Activated T-helper 17 cell treated with anti-CD3 and anti-CD28 coated beads, Interleukin-2, amount 50 U/mL, for 72 hours (primary cell): ENCODE measurements at places on chromosomes 12 and 14. TPM values are rescaled to one million over a fixed set of nuclear protein-coding genes. Genes with fewer than 3 reads are reported as not detected.

Gene RHOJ
- total RNA-seq: not detected

Gene LGMN
- 3.6 TPM for total RNA-seq

Gene TC2N
- 39.2 TPM for total RNA-seq

Gene DCAF4
- total RNA-seq: 10.8 TPM

Gene PLEKHD1
- total RNA-seq: 0.19 TPM

Gene ACSM4
- not detected for total RNA-seq

GRCh38 chr14:28681681-28682080, 84.9 kb upstream of the FOXG1 start:
- ATAC-seq: no peak

DNA sequence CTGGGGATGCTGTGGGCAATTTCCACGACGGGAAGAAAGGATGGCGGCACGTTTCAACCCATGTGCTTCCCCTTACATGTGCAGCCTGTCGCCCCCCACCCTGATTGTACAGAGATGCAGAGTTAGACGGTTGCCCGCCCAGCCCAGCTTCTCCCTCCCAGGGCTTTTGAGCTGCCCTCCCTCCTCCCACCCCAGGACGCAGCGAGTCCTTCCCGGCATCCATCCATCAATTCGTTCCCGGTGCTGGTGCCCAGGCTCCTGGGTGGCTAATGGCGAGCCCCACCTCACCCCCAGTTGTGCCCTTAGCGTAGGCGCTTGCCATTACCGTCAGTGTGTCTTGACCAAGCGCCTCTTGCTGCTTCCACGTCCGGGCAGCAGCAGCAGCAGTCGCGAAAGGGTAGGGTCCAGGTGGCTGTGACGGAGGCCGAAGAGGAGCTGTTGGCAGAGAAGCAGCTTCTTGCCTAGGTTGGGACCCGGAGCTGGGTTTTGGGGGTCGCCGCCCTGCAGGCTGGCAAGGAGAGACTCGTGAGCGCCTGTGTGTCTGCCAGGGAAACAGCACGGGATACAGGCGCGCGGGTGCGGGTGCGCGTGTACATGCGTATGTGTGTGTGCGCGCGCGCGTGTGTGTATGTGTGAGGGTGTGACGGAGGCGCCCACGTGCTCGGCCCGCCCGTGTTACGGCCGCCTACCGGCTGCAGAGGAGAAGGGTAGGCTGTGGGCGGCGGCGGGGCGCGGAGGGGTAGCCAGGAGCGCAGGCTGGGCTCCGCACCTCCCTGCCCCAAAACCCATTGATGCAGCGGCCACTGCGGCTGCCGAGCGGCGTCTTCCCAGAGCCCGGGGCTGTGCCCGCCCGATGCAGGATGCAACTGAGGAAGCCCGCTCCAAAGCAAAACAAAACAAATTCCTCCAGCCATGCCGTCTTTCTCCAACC, at the start of gene SLC6A15:
Gene SLC6A15, minus strand, starts transcription at position 602 of the 931 bp plus-strand sequence. CDS start 20,679 bp downstream, outside the sequence.
- peak; percentile 53 for ATAC-seq

DNA sequence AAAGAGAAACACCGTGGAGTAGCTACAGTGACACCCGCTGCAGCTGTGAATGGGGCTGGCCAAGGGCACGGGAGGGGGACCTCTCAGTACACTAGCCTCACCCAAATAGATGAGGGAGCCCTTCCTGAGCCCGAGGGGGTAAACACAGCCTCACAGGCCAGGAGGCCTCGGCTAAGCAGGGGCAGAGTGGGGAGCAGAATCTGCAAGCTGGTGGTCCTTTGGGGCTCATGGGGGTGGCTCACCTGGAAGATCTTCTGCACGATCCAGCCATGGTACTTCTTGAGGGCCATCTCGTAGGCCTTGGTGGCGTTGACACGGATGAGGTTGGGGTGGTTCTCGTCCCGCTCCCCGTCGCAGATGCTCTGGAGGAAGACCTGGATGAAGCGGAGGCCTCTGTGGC, 22.2 kb upstream of the TRPV4 start:
- ATAC-seq: no peak

DNA sequence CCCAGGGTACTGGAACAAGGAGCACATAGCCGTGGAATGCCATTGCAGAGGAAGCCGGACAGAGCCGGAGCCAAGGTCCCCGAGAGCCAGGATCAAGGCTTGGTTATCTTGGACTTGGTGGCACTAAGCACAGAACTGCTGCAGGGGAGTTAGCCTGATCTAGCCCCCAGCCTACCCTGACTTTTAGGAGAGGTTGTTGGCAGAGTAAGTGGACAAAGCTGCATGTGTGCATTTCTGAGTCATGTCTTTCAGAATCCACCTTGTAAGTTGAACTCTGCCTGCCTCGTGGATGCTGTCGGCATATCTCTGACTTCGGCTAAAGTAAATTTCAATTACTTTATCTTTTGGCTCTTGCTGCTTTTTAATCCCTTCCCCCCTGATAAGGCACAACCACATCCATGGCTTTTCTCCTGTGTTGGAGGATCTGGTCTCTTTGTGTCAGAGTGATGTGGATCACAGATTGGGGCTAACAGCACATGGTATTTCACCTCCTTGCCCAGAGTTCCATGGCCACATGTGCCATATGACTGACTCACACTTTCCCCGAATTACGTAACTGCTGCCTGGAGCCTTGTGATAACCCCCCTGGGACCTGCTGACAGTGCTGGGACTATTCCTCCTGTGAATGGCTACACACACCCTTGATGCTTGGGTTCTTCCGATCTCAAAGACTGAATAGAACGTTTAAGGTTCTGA, 240.3 kb downstream of the EMP1 start:
- no peak for ATAC-seq

- ATAC-seq: no peak
These were observed 974.4 kb downstream of the BCL11B start for GRCh38 chr14:98297567-98297966.

- no peak for ATAC-seq
These were observed 25.8 kb downstream of the GALNT16 start for GRCh38 chr14:69285661-69286255.

DNA sequence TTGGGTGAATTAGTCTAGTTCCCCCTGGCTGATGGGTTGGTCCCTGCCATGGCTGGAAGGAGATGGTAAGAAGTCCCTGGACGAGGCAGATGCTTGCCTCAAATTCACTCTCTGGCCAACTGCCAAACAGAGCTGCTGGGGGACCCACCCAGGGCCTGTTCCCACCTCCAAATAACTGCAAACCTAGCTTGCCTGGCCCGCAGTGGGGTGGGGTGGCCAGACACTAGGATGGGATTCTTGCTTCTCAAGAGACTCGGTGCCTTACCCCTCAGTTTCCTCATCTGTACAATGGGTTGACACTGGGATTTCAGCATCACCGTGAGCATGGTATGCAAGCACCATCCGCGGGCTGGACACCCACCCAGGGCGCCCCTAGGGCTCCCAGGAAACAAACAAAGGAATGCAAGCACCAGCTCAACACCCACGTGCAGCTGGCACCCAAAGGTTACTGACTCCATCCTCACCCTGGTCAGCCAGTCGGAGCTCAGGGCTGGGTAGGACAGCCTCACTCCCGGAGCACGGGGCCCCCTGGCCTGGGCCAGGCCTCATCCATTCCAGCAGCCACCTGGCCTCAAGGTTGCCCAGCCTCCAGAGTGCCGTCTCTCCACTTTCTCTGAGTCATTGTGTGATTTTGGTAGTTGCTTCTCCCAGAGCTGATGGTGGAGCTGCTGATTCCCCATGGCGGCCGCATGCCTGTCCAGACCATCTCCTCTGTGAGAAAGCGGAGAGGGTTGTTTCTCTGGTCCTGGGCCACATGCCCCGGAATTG, 205.2 kb upstream of the RTL1 start:
- no peak for ATAC-seq

GRCh38 chr12:12661086-12661856, 34.7 kb downstream of the GPR19 start:
- ATAC-seq: no peak

DNA sequence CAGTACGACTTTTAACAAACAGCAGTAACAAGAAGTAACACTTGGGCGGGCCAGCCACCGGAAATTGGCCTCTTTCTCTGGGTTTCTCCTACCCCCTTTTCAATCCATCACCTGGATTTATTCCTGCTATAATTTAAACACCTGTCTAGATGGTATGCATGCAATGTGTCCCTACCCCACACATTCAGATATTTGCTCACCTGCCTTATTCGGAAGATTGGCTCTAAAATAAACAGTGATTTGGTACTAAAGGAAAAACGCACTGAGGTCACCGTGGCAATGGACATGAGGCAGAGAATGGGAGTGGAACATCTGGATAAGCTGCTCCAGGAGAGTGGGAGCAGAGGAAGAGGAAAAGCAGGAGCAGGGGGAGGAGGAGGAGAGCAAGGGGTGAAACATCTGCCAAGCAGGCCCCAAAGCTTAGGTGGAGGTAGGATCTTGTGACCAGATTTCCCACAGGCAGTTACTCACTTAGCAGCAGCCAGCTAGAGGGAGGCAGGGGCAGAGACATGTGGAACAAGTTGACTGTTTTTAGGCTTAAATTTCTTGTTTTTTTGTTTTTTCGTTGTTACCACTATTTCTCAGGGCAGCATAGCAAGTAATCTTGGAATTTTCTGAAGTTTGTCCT, 150.9 kb downstream of the TTLL5 start:
- no peak for ATAC-seq
